A673 (cell line): ENCODE measurements at places on chromosomes 1 and 21. TPM values are rescaled to one million over a fixed set of nuclear protein-coding genes. Genes with fewer than 3 reads are reported as not detected.
A peak's percentile ranks its signal among the peaks of the same experiment; 100 is the strongest.

Gene PRDM16
- 0.49 and 0.57 TPM in 2 replicates for total RNA-seq

Gene TRIM46
- total RNA-seq: 5.1 and 6.2 TPM in 2 replicates

Gene RHOU
- total RNA-seq: 1.2 and 1.8 TPM in 2 replicates

Gene CRNN
- total RNA-seq: not detected in 2 replicates

Gene SPRR5
- total RNA-seq: not detected in 2 replicates

Gene MASP2
- 0.37 and 0.69 TPM in 2 replicates for total RNA-seq

Gene WNT4
- not detected in 2 replicates for total RNA-seq

Gene ASCL5
- total RNA-seq: 0.22 TPM in 1 of 2 replicates, not detected in the other

DNA sequence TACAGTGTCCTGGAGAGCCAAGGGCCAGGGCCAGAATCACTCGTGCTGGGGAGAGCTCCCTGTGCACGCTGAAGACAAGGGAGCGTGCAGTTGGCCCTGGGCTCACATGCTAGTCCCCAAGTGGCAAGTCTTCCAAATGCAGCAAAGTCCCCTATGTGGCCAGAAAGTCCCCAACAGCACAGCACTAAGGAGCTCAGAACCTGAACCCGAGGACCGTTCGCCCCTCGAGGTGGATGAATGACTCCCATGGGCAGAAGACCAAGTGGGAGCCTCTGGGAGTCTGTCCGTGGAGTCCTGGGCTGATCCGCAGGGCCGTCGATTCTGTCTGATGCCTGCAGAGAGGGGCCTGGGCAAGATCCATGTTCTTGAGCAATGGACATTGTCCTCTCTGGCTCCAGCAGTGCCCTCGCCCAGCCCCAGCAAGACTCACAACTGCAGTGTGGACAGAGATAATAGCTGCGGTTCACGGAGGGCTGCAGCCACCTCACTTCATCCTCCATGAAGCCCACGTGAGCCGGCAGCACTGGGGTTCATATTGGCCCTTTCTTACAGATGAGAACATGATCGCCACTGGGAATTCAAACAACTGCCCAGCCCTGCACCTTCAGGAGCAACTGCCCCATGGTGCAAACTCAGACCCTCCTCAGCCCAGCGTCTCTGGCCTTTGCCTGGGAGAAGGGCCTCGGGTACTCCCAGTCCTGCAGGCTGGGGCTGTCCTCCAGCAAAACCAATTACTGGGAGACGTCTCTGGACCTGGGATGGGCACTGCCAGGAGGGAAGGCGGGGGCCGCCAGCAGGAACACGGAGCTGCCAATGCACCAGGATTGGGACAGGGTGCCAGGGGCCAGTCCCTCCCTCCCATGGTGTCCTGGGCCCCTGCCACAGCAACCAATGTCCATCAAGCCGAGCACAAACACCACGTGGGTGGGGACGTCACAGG lies 243.7 kb downstream of the NPHP4 start:
- DNase-seq: no peak

- no peak for DNase-seq
Observed at GRCh38 chr1:172360985-172361384, 59.5 kb upstream of the C1orf105 start.

DNA sequence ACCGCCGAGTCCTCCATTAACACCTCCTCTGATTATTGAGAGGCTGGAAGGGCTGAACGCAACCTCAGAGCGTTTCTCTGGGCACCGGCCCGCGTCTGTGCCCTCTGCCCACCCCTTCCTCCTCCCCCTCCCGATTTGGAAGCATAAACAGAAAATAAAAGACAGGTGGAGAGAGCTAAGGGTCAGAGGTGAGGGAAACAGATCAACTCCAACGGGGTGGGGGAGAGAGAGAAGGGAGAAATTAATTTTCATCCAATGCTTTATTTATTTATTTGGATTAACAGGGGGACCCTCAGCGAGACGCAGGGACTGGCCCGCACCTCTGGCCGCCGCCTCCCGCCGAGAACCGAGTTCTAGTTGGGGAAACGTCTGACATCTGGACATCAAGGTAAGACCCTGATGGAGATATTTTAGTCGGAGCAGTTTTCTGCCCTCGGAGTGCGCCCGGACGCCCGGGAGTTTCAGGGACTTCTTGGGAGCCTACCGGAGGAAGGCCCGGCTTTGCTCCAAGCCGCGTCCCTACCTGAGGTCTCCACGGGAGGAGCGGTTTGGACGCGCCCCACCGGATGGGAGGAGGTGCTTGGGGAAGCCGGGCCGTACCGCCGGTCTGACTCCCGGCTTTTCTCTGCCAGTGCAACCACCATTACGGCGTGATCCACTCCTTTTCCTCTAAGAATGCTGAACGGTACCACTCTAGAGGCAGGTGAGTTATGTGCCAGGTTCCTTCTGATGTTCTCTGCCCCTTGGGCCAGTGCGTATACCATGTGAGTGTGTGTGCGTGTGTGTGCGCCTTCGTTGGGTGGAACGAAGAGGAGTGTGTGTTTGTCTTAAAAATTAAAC lies 5.1 kb upstream of the LHX9 start:
- no peak for DNase-seq

GRCh38 chr1:179774000-179774399 lies 30.9 kb downstream of the FAM163A start:
- DNase-seq: no peak

DNA sequence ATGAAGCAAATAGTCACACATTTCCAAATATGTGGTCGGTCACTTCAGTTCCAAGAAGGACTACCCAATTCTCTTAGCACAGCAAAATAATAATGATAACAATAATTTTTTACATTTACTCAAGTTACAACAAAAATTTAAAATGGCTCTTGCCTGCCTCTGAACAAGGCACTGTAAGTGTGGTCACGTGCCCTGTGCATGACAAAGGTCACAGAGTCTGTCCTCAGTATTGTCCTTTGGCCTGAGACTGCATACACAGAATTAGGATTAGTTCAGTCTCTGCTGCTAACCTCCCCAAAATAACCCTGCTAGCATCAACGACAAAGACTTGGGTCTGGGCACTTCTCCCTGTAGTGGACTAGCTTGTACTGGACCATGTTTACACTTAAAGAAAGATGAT lies 297.1 kb upstream of the DUSP10 start:
- no peak for DNase-seq

GRCh38 chr1:24727501-24728216 lies 17.6 kb upstream of the CLIC4 start:
- DNase-seq: peak; percentile 68

- no peak for DNase-seq
Observed at GRCh38 chr1:68795956-68796355, 299.1 kb upstream of the DEPDC1 start.

DNA sequence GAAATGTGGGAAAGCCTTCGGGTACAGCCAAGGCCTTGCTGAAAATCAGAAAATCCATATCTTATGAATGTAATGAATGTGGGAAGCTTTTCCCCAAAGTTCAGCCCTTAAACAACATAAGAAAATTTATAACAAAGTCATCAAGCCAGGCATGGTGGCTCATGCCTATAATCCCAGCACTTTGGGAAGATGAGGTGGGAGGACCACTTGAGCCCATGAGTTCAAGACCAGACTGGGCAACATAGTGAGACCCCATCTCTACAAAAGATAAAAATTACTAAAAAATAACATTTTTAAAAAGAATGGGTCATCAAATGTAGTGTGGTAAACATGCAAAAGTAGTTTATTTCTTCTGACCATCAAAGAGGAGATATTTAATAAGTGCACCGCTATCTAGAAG lies 45.9 kb downstream of the KIAA0319L start:
- no peak for DNase-seq

- DNase-seq: no peak
Observed at GRCh38 chr1:21873761-21874160, 61.7 kb downstream of the LDLRAD2 start.

- DNase-seq: no peak
Observed at GRCh38 chr1:88204111-88204510, 480.0 kb upstream of the PKN2 start.

DNA sequence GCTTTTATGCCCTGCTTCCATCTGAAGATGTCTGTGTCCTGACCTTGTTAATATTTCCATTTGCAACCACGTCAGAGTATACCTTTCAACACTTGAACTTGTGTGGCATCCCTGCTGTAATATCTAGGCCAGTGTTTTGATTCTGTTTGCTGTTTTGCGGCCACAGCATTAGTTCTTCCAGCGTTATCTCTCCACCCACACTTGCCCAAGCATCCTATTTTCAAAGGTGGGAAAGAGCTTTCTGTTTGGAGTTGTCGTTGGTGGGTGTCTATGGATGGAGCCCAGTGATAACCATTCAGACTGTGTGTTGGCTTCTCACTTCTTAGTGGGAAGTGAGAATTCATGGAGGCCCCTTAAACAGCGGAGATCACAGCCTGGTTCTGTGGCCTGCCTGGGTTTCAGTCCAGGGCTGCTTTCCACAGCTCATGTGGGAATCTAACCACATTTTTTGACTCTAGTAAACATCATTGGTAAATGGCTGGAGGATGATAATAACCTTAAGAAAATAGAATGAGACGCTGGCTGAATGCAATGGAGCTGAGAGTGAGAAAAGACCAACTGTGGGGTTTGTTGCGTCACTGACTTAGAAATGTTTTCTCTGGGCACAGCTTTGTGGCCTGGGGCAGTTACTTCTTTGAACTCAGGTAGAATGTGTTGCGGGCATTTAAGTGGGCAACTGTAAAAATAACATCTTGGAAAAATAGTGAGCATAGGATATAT lies 7.6 kb downstream of the TENT5C start:
- DNase-seq: no peak

DNA sequence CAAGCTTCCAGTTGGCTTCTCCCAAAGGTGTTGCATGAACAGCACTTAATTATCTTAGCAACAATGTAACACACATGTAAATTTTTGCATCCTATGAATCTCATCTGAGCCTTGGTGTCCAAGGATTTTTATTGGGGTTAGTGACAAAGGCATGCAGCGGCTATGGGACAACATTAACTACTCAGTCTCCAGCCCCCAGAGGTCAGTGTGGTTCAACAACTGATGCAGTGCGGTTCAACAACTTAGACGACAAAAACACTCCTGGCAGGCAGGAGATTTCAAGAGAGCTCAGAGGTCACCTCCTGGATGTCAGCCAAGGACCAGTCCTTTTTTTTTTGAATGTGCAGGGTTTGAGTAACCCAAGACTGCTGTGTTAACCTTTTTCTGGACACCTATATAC lies 77.5 kb upstream of the HMCN1 start:
- no peak for DNase-seq

DNA sequence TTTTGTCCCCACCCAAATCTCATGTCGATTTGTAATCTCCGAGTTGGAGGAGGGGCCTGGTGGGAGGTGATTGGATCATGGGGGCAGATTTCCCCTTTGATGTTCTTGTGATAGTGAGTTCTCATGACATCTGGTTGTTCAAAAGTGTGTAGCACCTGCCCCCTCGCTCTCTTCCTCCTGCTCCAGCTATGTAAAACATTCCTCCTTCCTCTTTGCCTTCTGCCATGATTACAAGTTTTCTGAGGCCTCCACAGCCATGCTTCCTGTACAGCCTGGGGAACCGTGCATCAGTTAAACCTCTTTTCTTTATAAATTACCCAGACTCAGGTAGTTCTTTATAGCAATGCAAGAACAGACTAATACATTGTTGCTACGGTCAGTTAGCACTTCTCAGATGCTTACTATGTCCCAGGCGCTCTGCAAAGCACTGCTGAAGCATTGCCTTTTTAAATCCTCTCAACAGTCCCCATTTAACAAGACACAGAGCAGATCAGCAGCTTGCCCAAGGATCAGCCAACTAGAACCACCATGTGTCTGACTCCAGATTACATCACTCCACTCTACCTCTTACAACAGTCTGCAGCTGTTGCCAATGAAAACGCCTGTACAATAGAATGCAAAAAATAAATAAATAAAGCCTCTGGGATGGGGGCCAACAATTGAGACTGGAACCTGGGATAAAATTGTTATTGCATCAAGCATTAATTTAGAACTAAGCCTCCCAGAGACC lies 52.4 kb upstream of the USP1 start:
- peak; percentile 79 for DNase-seq
